Endothelial cell (in vitro differentiated cells): ENCODE measurements at places on chromosomes 4 and X. TPM values are rescaled to one million over a fixed set of nuclear protein-coding genes. Genes with fewer than 3 reads are reported as not detected.

Gene MAGEA12
- total RNA-seq, result 4.3 TPM

Gene TMEM31
- not detected for total RNA-seq

Gene FABP2
- total RNA-seq, result not detected

Gene IL1RAPL1
- 0.18 TPM for total RNA-seq

Gene TEX13D
- not detected for total RNA-seq

Gene PNCK
- total RNA-seq, result 0.41 TPM

Gene PAGE2B
- not detected for total RNA-seq

Gene SH3D19
- 89.5 TPM for total RNA-seq
